Fibroblast of villous mesenchyme (primary cell): ENCODE measurements at places on chromosomes 4 and X. TPM values are rescaled to one million over a fixed set of nuclear protein-coding genes. Genes with fewer than 3 reads are reported as not detected.

The PABPC5 gene
- total RNA-seq: 1.3 TPM in 2 replicates

The TRPC5OS gene
- not detected in 2 replicates for total RNA-seq

The CXCL11 gene
- not detected in 2 replicates for total RNA-seq

The GRID2 gene
- not detected in 2 replicates for total RNA-seq

The PRR32 gene
- total RNA-seq: not detected in 2 replicates

The NLGN4X gene
- total RNA-seq: 0.86 and 0.97 TPM in 2 replicates

The CT55 gene
- total RNA-seq: not detected in 2 replicates

- no peak for DNase-seq
These were observed 209.1 kb upstream of the HCCS start for GRCh38 chrX:10902001-10902400.

DNA sequence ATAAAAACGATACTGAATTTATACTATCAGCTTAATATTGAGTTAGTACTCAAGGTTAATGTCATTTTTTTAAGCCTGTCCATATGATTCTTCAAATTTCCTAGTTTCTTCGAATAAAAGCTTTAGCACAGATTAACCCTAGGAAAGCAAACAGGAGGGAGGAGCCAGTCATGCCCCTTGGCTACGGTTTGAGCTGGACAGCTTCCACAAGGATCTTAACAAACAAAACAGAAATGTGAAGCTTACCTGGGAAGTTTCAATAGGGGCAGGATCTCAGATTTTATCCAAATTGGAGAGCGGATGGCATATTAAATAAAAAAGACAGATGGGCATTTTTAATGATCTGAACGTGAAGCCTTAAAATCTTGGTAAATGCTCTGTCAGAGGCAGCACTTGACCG, 2.3 kb downstream of the NWD2 start:
- DNase-seq: no peak

DNA sequence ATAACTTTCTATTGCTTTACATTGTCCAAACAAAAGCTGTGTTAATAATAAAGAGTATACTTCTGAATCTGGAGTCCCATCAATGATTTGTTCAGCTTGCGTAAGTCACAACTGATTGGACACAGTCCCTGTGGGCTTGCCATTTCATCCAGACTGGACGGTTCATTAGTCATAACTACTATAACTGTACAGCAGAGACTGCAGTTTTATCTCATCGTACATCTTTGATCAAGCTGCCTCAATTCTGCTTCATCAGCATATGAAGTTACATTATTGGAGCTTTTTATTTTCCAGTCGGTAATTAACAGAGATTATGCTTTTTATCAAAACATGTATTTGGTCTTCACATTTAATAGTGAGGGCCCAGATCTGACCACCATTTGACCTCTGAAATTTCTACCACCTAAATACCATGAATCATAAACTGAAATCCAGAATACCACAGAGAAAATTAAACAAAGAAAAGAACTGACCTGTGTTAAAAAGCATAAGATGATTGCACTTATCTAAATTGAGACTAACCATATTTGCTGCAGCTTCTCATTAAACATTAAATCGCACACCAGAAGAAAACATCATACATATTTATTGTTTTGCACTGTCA, 12.5 kb upstream of the MAB21L2 start:
- DNase-seq: peak; percentile 17

DNA sequence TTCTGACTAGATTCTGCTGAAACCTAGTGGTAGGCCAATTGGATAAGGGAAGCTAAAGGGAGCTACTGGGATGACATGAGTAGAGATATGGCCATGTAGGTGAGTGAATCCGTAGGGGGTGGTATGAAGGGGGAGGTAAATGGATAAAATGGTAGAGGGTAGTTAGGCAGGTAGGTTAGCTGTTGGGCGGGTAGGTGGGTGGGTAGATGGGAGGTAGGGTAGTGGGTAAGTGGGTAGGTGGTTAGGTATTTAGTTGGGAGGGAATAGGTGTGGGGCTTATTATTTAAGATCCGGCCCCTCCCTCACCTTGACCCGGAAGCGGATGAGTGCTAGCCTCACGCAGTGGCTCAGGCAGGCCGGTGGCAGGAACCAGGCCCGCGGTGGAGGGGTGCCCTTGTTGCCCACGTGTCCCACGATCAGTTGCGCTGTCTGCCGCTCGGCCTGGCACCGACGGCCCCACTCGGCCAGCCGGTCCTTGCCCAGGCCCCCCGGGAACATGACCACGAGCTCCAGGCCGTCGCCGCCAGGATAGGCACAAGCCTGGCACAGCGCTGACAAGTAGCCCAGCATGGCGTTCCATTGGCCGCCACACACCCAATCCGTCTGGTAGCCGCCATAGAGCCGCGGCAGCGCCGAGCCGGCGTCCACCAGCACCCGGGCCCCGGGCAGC, 725 bp downstream of the FAM120C start:
- peak; percentile 13 for DNase-seq

- no peak for DNase-seq
These were observed 735.3 kb downstream of the PCDH18 start for GRCh38 chr4:136796953-136797352.

GRCh38 chrX:154398668-154399526, 720 bp downstream of the RPL10 start:
- peak; percentile 85 for DNase-seq

GRCh38 chrX:136354201-136354600, 53.4 kb downstream of the ADGRG4 start:
- DNase-seq: no peak

GRCh38 chr4:158578476-158578875, 56.8 kb downstream of the RXFP1 start:
- peak; percentile 29 for DNase-seq

DNA sequence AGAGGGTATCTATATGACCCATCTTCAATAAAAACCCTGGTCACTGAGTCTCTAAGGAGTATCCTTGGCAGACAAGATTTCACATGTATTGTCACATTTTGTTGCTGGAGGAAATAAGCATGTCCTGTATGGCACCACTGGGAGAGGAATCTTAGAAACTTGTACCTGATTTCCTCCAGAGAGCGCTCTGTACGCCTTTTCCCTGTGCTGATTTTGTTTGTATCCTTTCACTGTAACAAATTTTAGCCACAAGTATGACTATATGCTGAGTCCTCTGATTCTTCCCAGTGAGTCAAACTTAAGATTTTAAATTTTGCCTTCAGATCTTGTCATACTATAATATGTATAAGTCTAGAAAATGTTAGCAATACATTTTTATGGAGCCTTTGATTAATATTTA, 102.8 kb downstream of the ITIH6 start:
- DNase-seq: peak; percentile 12

GRCh38 chr4:61427818-61428495, 227.8 kb downstream of the ADGRL3 start:
- DNase-seq: no peak

- no peak for DNase-seq
These were observed 21.6 kb downstream of the GK start for GRCh38 chrX:30674799-30675198.

DNA sequence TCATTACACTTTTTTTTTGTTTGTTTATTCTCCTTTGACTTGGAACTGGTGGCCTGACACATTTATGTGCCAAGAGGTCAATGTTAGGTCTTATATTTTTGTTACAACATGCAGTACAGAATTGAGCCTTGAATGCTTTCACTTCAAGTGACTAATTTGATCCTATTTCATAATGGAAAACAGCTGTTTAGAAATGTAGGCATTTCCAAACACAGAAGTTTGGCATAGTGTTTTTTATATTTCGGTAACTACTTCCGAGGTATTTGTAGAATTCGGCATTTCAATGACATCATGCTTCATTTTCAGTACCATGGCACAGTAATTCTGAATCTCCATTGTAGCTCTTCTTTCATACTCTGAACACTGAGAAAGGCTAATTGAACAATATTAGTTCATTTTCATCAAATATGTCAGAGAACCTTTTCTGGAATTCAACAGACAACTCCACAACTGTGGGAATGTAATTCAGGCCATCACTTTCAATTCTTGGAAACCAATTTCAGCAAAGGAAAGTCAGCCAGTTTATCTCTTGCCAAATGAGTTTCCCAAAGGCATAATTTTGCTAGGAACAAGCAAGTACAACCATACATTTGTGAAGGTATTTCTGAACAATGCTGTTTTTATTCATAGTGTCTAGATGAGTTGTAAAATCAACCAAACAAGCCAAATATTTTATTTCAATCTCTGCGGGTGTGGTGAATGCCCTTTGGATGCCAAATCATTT, 11.4 kb downstream of the FAM120C start:
- peak; percentile 45 for DNase-seq

GRCh38 chr4:26893491-26893890, 32.9 kb downstream of the STIM2 start:
- DNase-seq: no peak

DNA sequence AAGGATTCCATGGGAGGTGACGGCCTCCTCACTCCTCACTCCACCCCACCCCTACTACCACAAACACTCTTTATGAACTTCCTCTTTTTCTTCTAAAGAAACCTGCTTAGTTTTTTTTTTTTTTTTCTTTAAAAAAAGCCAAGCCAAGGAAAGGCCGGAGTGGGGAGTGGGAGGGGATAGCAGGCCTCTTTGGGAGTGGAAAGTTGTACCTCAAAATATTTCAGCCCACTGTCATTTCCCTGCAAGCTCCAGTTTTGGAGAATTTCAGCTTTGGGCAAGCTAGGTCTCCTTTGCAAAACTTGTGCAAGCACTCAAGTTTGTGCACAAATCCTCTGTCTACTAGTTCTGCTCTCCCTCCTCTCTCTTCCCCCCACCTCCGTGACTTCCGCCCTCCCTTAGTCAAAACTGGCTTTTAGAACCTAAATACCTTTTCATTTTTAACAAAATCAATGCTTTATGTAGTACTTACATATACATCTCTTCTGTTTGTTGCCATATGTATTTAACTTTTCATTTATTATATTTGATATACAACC, 512 bp upstream of the ANTXR2 start:
- DNase-seq: no peak
